Hematopoietic multipotent progenitor cell treated with erythropoietin and hydrocortisone succinate and interleukin-3 and kit ligand, for 15 days (in vitro differentiated cells): ENCODE measurements at places on chromosomes 6 and 20.

DNA sequence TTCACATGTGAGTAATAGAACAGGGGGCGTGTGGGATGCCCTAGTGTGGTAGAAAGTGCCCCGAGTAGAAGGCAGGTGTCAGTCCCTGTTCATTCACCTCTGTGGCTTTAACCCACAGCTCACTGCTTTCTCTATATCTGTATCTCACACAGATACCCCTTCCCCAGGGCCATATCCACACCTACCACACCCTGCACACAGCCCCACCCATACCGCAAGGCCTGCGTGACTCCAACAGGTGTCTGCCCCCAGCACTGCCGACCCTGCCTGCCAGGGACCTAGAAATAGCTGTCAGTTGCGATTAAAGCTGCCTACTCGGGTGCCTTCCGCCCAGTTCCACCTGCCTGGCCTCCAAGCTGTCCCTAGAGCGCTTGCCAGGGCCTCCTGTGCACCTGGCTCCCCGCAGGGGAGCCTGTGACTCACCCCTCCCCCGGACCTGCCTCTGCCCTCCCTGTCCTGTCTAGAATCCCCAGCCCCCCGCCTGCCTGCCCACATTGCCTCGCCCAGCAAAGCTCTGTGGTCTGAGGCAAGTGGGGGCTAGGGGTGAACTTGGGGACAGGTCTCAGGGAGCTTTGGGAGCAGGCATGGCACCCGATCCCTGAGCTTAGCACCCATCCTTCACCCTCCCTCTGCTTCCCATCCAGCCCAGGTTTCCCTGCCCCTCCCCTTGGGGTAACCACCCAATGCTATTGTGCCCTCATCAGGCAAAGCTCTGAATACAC, 38.3 kb upstream of the ID1 start:
- DNase-seq: no peak

DNA sequence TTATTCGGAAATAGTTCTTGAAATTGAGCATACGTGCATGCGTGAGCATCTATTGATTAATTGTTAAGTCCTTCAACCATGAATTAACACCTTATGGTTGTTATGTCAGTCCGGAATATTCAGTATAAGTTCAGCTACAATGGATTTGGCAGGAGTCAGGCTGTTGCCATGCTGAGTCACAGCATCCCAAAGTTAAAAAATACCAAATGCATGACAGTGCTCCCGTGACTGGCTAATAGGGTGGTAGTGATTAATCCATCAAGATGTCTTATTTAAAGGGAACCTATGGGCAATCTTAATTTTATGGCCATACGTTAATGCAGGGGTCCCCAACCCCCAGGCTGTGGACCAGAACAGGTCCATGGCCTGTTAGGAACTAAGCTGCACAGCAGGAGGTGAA, 10.5 kb downstream of the RAE1 start:
- no peak for DNase-seq

DNA sequence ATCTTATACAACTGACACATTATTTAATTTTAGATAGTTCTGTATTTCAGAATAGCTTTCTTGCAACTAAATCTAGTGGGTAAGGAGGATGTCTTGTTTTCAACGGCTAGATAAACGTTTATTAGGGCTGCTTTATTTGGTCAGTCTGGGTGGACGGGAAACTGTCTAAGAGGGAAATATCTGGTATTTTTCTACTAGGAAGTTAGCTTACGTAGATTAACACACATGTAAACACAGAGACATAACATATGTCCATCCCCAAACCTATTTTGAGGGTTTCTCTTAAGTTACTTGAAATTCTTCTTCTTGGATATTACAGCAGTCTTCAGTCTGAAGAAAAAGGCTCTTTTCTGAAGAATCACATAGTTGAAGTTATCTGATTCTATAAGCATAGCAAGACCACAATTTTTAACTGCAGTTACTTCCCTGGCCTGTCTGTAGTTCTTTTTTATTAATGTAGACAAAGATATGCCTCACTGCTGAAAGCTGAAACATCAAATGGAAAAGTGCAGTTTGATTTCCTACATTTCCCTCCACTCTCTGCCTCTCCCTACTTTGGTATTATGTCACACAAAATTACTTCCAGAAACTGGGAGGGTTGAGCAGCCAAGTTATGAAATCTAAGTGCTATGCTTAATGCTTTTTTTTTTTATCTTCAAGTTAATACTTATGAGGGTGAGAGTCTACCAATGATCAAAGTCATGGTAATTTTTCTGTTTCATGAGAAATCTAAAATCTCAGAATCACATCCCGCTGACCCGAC, 37.4 kb downstream of the PLAGL1 start:
- no peak for DNase-seq

- DNase-seq: peak; percentile 32
These were observed 243.2 kb downstream of the ARID1B start for GRCh38 chr6:157020398-157020797.

GRCh38 chr6:113642714-113643406, 214.3 kb upstream of the MARCKS start:
- peak; percentile 13 for DNase-seq

DNA sequence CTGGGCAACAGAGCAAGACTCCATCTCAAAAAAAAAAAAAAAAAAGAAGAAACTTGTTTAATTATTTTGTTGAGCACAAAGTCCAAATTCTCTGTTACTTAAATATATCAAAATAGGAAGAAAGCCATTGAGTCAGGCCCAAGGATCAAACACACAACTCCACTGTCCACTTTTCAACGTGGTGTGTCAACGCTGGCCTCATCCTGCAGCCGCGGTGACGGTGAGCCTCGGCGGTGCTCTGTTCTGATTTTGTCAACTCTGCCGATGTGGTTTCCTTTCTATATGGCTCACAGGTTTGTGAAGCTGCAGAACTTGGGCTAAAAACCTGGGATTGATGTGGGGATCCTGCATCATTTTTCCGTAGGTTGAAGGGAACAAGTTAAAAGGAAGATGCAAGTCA, 3.2 kb upstream of the SMOC2 start:
- DNase-seq: no peak

GRCh38 chr6:19905584-19905983, 68.4 kb downstream of the ID4 start:
- no peak for DNase-seq

GRCh38 chr6:129637340-129638054, 72.5 kb downstream of the ARHGAP18 start:
- no peak for DNase-seq

- DNase-seq: no peak
These were observed 6.2 kb downstream of the PKHD1 start for GRCh38 chr6:52081237-52081636.

- no peak for DNase-seq
These were observed 250.7 kb upstream of the SLC35B3 start for GRCh38 chr6:8686077-8686476.

- DNase-seq: no peak
These were observed 182.4 kb upstream of the MCHR2 start for GRCh38 chr6:100176311-100176950.

- no peak for DNase-seq
These were observed 125.8 kb upstream of the NXT1 start for GRCh38 chr20:23224806-23225205.

DNA sequence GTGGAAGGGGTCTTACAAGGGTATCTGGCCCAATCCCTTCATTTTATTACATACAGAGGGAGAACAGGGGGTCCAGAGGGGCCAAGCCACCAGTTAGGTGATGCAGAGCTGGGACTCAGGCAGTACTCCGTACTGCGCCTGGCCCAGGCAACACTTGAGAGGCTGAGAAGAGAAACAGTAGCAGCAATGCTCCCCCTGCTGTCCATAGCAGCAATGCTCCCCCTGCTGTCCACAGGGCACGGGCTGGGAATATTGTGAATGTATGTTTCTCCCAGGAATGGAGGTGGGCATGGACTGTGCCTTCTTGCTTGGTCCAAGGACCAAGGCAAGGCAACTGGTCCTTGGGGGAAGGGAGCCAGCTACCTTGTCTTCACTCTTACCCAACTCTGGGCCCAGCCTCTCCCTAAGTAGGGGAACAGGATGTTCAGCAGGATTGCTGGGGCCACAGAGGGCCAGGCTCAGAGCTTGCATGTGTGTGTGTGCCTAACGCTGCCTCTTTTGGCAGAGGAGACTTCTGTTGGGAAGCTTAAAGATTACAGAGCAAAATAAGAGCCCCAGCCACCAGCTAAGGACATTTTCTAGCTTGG, 14.8 kb upstream of the FAM83C start:
- peak; percentile 44 for DNase-seq

DNA sequence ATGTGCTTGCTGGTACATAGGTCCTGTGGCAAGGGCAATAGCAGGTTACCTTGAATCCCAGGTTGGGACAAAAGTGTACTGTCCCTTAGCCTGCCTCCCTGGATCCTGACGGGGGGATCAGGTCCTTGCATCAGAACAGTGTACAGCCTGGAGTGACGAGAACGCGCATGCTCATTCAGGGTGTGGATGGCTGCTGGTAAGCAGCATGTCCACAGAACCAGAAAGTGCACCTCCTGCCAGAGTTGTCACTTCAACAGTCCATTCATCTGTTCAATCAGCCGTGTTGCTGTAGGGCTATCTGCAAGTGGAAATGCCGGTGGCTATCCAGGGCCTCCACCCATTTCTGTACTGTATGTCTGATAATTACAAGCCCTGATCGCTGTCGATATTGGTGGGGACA, 236.3 kb upstream of the SOX4 start:
- DNase-seq: no peak

DNA sequence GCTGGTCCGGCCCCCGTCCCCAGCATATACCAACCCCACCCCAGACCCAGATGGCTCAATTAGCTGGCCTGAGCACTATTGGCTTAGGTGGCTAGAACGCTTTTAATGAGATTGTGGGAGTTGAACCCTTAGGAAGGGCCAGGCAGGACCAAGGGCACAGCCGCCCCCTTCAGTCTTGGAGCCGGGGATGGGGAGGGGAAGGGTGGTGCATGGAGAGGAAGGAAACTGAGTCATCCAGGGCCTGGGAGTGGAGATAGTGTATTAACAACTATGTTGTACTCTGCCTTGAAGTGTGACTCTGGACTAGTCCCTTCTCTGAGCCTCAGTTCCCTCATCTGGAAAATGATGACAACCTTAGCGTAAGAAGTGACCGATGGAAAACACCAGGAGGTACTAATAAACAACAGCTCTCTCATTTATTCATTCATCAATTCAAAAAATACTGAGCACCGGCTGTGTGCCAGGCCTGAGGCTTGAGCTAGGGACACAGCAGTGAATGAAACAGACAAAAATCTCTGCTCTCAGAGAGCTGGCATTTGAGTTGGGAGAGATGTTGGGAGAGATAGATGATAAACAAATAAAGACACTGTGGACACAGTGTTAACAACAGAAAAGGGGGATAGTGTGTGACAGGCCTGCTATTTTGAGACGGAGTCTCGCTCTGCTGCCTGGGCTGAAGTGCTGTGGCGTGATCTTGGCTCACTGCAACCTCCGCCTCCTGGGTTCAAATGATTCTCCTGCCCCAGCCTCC, 11.5 kb downstream of the PEDS1 start:
- DNase-seq: no peak

DNA sequence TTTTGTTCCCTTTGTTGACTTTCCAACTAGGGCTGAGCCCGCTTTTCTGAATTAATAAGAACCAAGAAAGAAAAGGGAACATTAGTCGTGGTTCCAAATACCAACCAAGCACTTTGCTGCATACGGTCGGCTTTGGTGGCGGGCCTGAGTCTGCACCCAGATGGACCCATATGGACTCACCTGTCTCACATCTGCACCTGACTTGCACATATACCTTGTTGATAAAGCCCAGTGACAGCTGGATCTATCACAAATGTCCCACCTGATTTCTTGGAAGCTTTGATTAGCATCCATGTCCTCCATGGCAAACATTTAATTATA, 39.0 kb downstream of the TPD52L1 start:
- DNase-seq: no peak

DNA sequence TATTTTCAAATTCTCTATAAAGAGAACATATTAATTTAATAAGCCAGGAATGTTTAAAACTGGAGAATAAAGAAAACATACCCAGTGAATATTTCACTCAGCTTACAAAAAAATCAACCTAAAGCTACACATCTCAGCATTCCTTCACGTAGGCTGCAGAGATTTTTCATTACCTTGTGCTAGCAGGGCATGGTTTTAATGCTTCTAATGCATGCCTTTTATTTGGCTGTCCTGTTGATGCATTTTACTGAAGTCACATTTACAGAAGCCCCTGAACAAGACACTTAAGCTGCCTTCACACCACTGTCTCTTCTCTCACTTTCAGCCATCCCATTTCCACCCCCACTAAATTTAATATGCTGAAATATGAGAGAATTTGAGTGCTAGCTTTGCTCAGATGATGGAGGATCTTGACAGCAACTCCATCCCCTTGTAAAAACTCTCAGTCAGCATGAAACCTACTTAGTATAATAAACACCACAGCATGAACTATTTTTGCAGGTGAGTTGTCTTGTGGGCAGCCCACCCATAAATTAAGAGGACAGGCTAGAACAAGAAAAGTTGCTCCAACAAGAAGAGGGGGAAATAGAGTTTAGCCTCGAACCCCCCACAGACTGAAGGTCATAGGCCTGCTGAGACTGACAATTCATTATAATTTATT, 159.4 kb downstream of the SIM1 start:
- no peak for DNase-seq

DNA sequence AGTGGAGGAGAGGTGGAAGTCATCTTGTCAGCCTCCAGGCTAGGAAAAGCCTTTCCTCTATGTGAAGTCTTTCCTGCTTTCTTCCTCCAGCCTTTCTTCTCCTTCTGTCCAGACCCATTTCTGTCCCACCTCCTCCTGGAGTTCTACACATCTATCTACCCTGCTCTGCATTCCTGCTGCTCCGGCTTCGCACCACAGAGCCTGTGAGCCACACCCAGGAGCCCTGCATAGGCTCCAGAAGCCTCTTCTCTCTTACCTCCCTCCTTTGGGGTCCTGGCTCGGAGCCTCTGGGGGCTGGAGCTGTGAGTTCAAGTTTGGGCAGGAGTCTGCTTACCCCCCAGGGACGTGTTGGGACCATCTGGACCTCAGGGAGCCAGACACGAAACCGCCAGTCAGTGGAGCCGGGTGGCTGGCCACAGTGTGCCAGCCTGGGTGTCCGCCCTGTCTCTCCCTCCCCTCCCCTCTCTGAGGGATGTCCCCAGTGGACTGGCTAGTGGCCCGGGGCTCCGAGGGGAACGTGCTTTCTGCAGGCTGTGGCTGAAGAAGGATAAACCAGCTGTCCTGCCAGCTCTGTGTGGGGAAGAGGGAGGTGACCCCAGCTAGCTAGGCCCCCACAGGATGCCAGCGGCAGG, 99.2 kb downstream of the VEGFA start:
- DNase-seq: no peak

DNA sequence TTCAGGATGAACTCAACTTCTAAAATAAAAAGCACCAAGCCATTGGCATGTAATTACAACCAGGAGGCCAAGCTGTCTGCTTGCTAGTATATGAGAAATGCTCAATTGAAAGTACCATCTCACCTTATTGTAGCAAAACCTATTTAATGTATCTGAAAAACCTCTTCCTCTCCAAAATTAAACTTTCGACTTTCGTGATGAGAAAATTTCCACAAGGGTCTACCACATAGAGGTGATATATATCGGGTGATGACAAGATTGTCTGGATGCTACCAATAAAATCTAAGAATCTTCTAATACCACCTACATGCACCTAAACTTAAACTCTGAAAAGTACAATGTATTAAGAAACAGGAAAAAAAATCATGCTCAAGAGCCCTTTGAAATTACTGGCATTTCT, 74.2 kb downstream of the ATXN1 start:
- no peak for DNase-seq

GRCh38 chr6:37205997-37206340, 36.0 kb downstream of the PIM1 start:
- no peak for DNase-seq
